Kidney epithelial cell (primary cell): ENCODE measurements at places on chromosomes 11 and 22.
A peak's percentile ranks its signal among the peaks of the same experiment; 100 is the strongest.

DNA sequence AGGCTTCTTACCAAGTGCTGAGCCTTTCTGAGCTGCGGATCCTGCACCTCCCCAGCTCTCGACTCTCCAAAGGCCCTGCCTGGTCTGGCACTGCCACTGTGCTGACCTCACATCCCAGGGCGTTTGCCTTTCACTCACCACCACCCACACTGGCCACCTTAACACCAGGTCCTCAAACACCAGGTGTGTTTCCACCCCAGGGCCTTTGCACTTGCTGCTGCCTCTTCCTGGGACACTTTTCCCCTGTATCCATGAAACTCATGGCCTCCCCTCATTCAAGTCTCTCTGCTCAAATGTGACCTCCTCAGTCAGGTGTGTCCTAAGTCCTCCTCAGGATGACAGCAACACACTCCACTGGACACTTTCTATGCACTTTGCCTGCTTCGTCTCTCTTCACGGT is 51.4 kb upstream of the ANO1 start:
- no peak for DNase-seq

- no peak for DNase-seq
Observed at GRCh38 chr11:67564230-67564629, 19.4 kb upstream of the GSTP1 start.

DNA sequence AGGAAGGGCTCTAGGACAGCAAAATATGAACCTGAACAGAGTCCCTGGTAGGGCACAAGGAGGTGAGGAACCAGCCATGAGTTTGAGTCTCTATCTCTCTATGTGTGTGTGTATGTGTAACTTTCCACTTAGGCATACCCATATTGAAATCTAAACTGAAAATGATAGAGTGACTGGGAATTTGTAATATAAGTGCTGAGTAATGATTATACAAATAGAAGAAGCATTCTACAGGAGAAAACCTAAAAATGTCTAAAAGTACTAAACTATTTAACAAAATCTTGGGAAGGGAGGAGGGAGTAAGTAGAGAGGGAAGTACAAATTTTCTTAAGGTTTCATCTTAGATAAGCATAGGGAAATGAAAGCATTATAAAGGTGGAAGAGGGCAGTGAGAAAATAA is 97.1 kb upstream of the ZC3H12C start:
- DNase-seq, result no peak

- no peak for DNase-seq
Observed at GRCh38 chr22:19203834-19204233, 25.3 kb upstream of the SLC25A1 start.

DNA sequence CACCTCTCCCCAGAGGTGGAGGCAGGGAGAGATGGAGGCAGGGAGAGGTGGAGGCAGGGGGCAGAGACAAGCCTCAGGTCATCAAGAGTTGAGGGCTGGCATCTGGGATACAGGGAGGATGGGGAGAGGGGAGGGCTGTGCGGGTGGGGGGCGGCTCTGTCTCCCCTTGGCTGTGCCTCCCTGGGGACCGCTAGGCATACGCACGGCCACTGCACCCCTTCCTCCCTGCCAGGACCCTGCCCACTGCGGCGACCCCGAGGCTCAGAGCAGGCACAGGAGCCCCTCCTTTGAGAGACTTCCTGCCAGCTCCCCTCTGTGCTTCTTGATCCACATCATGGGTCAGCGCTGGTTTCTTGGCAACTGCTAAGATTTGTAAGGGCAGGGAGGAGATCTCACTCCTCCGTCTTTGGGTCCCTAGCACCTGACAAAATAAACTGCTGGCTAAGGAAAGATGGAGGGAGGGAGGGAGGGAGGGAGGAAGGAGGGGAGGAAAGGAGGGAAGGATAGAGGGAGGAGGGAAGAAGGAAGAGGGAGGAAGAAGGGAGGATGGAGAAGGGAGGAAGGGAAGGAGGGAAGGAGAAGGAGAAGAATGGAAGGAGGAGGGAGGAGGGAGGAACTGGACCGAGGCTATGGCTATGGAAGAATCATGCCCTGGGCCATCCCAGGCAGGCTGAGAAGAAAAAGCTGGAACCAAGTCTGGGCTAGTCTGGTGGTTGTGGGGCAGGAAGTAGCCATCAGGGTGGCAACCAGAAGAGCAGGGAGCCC is 18.5 kb downstream of the PRR33 start:
- DNase-seq, result peak; percentile 23

DNA sequence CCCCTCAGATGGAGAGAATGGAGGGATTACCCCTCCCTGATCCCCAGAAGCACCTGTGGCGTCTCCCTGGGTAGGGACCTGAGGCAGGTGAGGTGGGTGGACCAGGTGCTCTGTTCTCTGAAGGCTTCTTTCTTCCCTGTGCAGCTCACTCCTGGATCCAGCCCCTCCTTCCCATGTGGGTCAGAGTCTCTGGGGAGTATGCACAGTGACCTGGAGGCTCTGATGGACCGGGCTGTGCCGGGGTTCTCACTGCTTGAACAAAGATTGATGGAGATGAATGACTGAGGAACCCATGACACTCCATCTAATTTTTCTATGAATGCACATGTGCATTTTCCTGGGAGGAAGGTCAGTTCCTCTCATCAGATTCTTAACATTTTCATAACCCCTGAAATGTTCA is 78.6 kb upstream of the SHANK2 start:
- no peak for DNase-seq

GRCh38 chr22:42156121-42156520 is 25.5 kb upstream of the CYP2D6 start:
- no peak for DNase-seq

- DNase-seq, result no peak
Observed at GRCh38 chr11:66492161-66492865, 12.1 kb downstream of the DPP3 start.

DNA sequence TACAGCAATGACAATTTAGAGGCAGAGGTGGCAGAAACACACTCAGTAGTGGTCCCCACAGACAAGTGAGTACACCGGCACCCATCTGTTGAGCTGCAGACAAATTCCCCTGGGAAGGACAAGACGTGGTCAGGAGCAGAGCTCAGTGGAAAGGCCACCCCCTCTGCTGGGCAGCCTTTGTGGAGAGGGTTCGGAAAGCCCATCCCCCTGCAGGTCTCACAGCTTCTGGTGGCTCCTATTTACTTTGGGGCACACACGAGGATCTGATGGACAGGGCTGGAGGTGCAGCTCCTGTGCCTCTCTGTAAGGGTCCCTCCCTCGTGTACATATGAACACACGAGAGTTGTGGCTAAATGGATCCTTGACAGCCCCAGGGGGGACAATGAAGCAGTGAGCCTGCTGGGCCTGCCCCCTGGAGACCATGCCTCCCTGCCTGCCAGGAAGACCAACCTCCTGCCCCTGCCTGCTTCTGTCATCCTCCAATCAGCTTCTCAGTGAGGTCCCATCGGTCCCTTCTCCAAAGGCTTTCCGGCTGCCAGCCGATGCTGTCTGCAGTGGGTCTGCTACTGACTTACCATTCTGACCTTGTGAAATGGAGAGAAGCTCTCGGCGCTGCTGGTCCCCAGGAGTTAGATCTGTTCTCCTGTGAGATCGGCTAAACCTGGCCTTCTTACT is 161.5 kb downstream of the CACNA1I start:
- no peak for DNase-seq

DNA sequence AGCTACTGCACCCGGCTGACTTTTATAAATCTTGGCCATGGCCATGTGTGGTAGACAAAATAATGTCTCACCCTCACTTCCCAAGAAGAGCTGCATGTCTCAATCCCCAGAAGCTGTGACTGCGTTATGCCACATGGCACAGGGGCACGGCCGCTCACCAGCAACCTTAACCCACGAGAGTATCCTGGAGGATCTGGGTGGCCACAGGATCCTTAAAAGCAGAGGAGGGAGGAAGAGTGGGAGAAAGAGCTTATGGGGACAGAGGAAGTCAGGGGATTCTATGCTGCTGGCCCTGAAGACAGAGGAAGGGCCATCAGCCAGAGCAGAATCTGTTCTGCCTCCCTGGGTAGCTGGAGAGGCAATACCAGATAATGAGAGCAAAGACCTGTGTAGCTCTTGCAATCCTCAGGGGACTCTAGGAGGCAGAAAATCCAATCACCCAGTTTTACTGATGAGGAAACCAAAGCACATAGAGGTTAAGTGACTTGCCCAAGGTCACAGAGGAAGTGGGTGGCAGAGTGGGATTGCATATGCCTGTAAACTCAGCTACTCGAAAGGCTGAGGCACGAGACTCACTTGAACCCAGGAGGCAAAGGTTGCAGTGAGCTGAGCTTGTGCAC is 55.3 kb downstream of the CELSR1 start:
- no peak for DNase-seq
